ENCODE measurements at places on chromosomes 16 and 17.
A peak's percentile ranks its signal among the peaks of the same experiment; 100 is the strongest.

DNA sequence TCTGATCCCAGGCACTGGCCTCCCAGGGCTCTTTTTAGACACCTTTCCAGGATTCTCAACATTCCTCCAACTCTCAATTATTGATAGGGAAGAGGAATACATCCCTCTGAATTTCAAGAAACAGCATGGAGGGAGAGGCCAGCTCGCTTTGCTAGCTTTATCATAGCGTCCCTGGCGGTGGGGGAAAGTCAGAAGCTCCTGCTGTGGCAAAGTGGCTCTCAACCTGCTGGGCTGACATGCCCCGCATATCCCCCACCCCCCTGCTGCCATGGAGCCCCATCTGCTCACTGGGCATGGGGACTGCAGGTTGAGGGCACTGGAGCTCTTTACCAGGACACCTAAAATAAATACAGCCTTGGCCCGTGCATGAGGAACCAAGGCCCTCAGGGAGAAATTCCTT lies 140.3 kb downstream of the SLC39A11 start:
- no peak for DNase-seq

GRCh38 chr17:42659079-42659931 lies at the start of gene TUBG2:
Gene TUBG2 (plus strand): TSS chr17:42659284. CDS start chr17:42659504, 220 bp downstream.
- DNase-seq, result peak; percentile 85

DNA sequence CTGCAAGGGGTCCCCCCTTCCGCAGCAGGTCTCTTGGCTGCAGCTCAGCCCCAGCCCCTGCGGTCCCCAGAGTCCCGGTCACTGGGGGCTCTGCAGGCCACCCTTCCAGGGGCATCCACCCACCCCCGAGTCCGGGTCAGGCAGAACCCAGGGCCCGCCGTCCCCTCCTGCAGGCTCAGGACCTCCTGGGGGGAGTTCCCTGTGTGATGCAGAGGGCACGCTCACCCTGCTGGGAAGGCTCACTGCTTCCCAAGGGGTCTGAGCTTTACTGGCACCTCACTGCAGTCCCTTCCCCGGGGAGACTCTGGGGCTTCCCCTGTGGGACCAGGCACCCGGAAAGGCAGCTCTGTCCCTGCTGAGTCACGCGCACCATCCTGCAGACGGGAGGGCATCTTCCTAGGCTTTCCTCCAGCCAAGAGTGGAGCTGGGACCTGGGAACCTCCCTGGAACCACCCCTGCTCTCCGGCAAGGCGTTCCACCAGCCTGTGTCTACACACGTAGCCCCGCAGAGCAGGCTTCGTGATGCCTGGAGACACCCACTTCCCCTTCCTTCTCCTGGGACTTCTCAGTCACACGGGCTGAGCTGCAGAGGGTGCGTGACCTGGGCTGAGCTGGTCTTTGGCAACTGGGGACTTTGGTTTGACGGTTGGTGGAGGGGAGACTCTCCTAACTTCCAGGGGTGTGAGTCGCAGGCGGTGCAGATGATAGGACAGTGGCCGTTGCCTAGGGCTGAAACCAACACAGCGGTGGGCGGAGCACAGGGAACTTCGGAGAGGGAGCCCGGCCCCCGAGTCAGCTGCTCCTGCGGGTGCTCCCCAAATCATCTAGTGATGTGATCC lies 23.4 kb downstream of the SLC25A10 start:
- DNase-seq, result no peak

DNA sequence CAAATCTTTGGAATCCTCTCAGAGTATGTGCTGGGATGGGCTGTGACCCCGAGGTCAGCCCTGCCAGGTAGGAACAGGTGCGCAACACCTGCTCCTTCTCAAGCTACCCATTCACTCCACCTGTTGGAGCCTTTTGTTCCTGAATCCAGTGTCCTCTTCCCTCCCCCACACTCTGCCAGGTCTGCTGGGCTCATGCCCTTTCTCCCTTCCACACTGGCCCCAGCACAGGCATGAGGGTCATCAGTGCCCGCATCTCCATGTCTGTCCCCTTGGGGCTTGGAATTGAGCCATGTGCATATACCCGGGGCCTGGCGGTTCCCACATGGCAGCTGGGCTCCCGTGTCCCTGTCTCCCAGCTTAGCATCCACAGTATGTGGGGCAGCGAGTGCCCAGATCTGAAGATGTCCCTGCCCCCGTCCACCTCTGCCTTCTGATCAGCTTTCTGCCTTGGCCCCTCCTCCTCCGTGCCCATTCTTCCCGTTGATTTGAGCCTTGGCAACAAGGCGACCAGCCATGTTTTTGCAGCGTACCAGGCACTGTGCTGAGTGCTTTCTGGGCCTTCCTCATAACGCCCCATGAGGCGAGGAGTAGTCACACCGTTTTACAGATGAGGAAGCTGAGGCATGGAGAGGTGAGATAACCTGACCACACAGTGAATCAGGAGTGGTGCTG lies 102.2 kb downstream of the RAP1GAP2 start:
- no peak for DNase-seq

DNA sequence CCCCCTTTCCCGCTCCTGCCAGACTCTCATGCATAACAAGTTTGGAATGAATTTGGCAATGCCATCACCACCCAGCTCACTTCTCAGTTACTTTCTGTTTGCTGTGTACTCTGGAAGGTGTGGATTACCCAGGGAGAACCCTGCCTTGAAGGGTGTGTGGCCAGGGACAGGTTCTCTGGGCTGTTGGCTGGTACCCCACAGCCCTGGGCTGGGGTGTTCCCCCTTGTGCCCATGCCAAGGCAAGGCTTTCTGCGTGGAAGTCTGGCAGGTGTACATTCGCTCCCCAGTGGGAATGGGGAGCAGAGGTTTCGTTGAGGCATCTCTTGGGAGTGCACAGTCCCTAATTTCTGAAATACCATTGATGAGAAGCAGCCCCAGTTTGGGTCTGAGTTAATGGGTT lies 187.7 kb downstream of the CCDC182 start:
- no peak for DNase-seq

DNA sequence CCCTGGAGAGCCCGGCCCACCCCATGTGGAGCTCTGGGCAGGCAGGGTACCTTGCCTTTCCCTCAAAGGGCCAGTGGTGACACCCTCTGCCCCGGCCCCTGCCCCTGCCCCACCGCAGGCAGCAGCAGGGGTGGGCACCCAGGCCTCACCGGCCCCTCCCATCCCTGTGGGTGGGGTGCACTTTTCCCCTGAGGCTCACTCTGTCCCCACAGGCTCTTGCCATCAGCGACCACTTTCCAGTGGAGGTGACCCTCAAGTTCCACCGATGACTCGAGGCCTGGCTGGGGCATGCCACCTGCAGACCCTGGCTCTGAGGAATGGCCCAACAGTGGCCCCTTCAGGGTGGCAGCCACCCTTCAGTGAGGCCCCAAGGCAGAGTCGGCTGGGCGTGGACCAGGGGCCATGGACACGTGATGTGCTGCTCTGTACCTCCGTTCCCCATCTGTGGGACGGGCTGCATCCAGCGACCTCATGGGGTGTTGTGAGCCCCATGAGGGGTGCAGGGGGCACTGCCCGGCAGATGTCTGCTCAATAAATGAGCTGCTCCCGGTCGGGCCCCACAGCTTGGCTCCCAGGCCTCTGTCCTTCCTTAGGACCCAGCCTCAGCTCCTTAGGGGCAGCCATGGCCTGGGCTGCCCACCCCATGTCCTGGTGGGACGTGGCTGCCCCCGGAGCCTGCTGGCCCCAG lies 2.0 kb downstream of the DNASE1L2 start:
- no peak for DNase-seq

GRCh38 chr16:79537584-79537983 lies 63.0 kb downstream of the MAF start:
- DNase-seq, result no peak

- DNase-seq, result no peak
Observed at GRCh38 chr17:63435681-63436522, 10.2 kb downstream of the CYB561 start.

DNA sequence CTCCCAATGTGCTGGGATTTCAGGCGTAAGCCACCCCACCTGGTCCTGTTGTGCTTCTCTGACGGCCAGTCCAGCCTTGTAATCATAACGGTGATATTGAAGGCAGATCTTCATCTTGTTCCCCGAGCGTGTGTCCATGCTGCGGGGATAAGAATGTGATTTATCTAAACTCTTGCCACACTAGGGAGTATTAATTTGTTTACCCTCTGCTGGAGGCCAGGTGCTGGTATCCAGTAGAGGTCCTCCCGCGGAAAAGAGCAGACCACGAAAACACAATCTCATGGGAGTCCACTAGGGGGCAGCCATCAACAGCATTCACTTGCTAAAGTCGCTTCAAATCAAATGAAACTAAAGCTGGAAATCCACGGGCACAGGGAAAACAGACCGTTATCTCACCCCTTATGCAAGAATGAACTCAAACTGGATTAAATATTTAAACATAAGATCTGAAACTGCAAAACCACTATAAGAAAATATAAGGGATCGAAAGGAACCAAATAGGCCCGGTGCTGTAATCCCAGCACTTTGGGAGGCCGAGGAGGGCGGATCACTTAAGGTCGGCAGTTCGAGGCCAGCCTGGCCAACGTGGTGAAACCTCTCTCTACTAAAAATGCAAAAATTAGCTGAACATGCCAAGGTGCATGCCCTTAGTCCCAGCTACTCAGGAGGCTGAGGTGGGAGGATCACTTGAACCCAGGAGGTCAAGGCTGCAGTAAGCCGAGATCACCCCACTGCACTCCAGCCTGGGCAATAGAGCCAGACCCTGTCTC lies 22.3 kb upstream of the RBBP6 start:
- DNase-seq, result peak; percentile 76

GRCh38 chr16:11972128-11972527 lies 4.4 kb upstream of the SNX29 start:
- no peak for DNase-seq

GRCh38 chr17:41777574-41778188 lies 8.8 kb downstream of the JUP start:
- DNase-seq, result peak; percentile 94

GRCh38 chr17:57868910-57869616 lies 19.2 kb upstream of the MRPS23 start:
- no peak for DNase-seq

- no peak for DNase-seq
Observed at GRCh38 chr16:78001451-78002025, 20.8 kb upstream of the CLEC3A start.

- DNase-seq, result no peak
Observed at GRCh38 chr17:49061524-49061943, 64.3 kb downstream of the IGF2BP1 start.

- no peak for DNase-seq
Observed at GRCh38 chr17:57724729-57725125, 20.4 kb downstream of the CCDC182 start.

DNA sequence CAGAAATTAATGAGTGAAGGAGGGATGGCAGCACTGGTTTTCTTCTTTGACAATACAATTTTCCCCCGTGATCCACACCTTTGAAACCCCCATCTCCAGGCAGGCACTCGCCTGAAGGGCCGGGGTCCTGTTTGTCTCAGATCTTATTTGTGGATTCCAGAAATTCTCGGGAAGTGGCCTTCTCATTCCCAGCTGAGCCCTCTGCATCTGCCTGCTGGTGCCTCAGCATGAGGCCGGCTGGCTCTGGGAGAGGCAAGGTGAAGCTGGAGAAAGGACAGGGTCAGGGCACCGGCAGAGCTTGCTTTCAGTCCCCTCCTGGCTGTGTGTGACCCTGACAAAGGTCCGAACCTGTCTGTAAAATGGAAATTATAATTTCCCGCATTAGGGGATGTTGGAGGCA lies 35.8 kb upstream of the C1QL1 start:
- DNase-seq, result no peak

DNA sequence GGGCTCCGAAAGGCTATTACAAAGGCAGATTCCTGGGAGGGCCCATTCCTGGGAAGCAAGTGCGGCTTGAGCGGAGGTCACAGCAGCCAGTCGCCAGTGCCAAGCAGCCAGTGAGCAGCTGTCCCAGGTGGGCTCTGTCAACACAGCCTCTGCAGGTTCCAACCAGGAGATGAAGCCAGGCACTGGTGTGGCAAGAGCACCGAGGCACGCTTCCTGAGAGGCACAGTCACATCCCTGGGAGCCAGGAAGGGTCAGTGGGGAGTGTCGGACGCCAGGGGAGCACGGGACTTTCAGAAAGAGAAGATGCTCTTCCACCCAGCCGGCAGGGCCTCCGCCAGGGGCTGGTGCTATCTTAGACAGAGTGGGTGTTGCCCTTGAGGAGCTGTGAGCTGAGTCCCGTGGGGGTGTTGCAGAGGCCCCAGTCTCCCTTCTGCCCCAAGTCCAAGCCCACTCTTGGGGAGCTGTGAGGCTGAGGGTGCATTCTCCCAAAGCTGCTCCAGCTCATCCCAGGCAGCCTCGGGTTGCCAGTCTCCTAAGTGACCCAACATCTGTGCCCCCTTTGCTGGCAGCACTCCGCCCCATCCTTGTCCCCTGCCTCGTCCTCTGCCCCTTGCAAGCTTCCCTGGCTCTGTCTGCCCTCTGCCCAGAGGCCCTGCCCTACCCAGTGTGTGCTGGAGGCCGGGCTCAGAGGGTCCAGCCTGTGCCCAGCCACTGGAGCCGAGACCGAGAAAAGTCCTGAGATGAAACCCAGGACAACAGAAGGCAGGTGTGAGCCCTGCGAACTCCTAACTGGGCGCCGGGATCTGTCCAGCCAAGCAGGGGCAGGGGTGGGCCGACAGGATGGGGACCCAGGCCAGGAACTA lies 6.6 kb downstream of the UBALD1 start:
- DNase-seq, result no peak

DNA sequence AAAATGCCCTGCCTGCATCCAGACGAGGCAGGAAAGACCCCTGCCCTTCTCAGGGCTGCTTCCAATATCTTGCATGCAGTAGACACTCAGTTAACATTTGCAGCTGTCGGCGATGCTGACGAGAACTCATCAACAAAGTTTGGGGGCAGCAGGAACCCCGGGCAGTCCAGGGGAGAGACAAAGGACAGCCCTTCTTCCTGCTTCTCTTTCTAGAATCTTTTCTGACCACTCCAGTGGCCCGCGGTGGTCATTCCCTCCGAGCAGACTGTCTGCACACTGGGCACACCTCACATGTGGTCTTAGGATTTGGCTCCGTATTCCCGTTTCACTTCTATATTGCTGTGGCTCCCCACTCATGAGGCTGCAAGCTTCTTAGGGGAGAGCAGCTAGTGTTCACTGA lies 31.0 kb upstream of the MFSD6L start:
- DNase-seq, result no peak

- DNase-seq, result no peak
Observed at GRCh38 chr16:27114006-27114405, 47.3 kb downstream of the C16orf82 start.

GRCh38 chr16:50705436-50706110 lies 12.2 kb downstream of the NOD2 start:
- DNase-seq, result no peak

GRCh38 chr16:554640-555365 lies 5.4 kb upstream of the PRR35 start:
- DNase-seq, result peak; percentile 90

- DNase-seq, result no peak
Observed at GRCh38 chr16:11149011-11149616, 106.9 kb downstream of the SOCS1 start.

GRCh38 chr16:86261379-86261778 lies 248.9 kb upstream of the FOXF1 start:
- DNase-seq, result no peak

DNA sequence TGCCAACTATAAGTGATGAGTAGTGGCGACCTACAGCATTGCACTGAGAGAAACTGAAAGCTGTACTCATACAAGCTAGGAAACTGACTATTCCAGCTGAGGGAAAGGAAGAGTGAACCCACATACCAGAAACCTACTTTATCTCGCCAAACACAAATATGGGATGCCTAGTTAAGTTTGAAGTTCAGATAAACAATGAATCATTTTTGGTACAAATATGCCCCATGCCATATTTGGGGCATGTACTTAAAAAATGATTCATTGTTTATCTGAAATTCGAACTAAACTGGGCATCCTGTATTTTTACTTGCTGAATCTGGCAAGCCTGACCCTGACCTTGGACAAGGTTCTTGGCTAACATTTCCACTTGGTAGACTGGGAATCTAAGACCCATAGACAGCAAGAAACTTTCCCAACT lies 527.8 kb upstream of the PSMD7 start:
- peak; percentile 78 for DNase-seq

GRCh38 chr17:58786586-58787295 lies 31.1 kb downstream of the PPM1E start:
- DNase-seq, result peak; percentile 49
